Spinal cord (tissue), 10 donors: ENCODE measurements at places on chromosomes 2 and 18.
A peak's percentile ranks its signal among the peaks of the same experiment; 100 is the strongest.

- H3K27me3 ChIP-seq = no peaks in the 10 kb centered on the region
- H3K4me3 ChIP-seq = peak overlapping the region; percentile 68
- no peaks in the 10 kb centered on the region for H3K36me3 ChIP-seq
- H3K4me1 ChIP-seq = no peaks in the 10 kb centered on the region
- DNase-seq = no peak
Observed at GRCh38 chr18:25348386-25349130, 3.4 kb downstream of the ZNF521 start.

DNA sequence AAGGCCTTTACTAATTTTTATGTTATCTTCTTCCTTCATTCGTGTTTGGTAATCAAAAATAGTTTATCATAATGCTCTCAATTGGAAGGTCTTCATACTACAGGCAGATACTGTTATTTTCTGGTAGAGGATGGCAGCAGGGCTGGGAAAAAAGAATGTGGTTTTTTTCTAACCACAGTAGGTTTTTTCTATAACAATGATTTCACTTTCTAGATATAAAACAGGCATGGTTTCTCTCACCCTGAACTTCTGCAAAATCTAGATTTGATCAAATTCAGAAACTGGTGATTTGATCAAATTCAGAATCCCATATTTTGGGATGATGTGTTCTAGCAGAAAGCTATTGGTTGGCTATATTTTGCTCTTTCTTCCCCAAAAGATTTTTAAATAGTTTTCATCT is 27.6 kb downstream of the BCL11A start:
- H3K4me1 ChIP-seq = peaks cover 13% of the 10 kb centered on the region
- no peaks in the 10 kb centered on the region for H3K36me3 ChIP-seq
- H3K4me3 ChIP-seq = no peak overlapping the region
- H3K27ac ChIP-seq = no peak overlapping the region
- peaks cover 3% of the 10 kb centered on the region for H3K27me3 ChIP-seq

GRCh38 chr2:135600915-135601314 is 69.6 kb downstream of the R3HDM1 start:
- no peaks in the 10 kb centered on the region for H3K27me3 ChIP-seq
- no peak overlapping the region for H3K27ac ChIP-seq
- DNase-seq = peak; percentile 64

GRCh38 chr2:207252979-207253645 is 87.4 kb upstream of the KLF7 start:
- H3K4me3 ChIP-seq = no peak overlapping the region
- peak; percentile 60 for DNase-seq
- H3K36me3 ChIP-seq = no peaks in the 10 kb centered on the region
- no peaks in the 10 kb centered on the region for H3K27me3 ChIP-seq
- peaks cover 22% of the 10 kb centered on the region for H3K4me1 ChIP-seq

DNA sequence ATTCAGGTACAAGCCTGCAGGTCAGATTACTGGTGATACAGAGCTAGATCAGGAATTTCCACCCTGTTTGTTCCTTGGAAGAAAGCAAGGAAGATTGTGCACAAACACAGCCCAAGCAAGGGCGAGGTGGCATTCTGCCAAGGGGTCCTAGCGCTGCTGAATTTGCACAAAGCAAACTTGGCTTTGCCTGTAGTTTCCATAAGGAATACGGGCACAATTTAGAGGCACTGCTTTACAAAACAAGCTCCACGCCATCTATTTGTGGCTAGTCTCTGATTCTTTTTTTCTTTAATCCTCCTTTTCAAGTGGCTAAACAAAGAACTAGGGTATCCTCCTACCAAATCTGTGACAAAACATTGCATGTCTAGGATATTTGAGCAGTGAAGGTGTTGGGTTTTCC is 195.5 kb upstream of the ACVR2A start:
- no peaks in the 10 kb centered on the region for H3K27me3 ChIP-seq
- H3K27ac ChIP-seq = no peak overlapping the region
- peak; percentile 32 for DNase-seq
- no peak overlapping the region for H3K4me3 ChIP-seq
- no peaks in the 10 kb centered on the region for H3K36me3 ChIP-seq
- no peaks in the 10 kb centered on the region for H3K4me1 ChIP-seq

DNA sequence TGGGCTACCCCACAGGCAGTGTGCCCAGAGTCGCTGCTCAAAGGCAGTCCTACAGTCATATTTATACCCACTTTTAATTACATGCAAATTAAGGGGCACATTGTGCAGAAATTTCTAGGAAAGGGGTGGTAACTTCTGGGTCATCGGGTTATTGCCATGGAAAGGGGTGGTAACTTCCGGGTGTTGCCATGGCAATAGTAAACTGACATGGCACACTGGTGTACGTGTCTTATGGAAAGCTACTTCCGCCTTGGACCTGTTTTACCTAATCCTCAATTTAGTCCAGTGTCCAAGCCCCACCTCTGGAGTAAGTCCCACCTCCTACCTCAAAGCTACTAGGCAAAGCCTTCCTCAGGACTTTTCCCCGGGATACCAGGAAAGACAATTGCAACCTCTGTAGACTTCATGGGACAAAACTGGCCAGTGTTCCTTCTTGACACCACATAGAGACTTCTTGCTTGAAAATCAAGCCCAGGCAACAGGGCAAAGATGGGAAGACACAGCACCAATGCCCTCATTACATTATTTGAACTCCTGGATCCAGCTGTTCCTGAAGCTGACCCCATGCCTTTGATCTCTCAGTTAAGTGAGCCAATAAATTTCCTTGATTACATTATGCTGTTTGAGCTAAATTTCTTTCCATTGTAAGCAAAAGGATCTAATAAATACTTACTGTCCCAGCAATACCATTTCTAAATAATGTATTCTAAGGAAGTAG is 63.3 kb upstream of the AGAP1 start:
- H3K4me1 ChIP-seq = peaks cover 9% of the 10 kb centered on the region
- DNase-seq = no peak
- no peak overlapping the region for H3K4me3 ChIP-seq
- H3K36me3 ChIP-seq = no peaks in the 10 kb centered on the region
- H3K27me3 ChIP-seq = no peaks in the 10 kb centered on the region
- no peak overlapping the region for H3K27ac ChIP-seq

DNA sequence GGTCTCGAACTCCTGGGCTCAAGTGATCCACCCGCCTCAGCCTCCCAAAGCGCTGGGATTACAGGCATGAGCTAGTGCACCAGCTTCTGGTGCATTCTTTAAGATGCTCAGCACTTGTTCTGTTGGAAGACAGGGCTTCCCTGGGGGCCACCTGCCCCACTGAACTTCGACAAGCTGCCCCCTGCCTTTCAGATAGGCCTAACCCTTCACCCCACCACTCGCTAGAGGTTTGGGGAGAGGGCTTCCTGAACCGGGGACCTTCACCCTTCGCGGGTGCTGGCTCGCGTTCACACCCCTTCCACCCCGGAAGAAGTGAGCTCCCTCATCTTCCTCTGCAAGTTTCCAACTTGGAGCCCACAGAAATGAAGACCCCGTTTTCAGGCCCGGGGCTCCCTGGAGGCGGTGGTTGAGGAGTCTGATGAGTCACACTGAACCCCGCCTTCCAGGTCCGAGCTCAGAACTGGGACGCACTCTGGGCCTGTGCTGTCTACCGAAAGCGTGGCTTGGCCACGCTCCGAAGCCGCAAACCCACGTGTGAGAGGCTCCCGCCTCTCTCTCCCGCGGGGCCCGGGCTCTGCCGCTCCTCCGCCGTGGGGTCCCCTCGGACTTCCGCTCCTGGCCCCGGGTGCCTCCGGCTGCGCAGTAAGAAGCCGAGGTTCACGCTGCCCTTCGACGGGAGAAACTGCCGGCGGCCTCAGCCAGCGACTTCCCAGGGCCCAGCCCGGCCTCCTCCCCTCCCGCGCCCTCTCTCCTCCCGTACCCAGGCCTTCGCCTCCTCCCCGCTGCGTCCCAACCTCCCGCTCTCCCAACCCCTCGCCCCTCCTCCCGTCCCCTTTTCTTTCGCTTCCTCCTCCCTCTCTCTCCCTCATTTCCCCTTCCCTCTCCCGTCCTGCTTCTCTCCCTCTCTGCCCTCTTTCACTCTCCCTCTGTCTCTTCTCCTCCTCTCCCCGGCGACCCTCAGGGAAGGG is 47.5 kb upstream of the SP3 start:
- H3K27me3 ChIP-seq = peaks cover 2% of the 10 kb centered on the region
- no peak for DNase-seq
- H3K36me3 ChIP-seq = no peaks in the 10 kb centered on the region
- H3K27ac ChIP-seq = peak overlapping the region; percentile 89
- peaks cover 15% of the 10 kb centered on the region for H3K4me1 ChIP-seq
- H3K4me3 ChIP-seq = peak overlapping the region; percentile 43

DNA sequence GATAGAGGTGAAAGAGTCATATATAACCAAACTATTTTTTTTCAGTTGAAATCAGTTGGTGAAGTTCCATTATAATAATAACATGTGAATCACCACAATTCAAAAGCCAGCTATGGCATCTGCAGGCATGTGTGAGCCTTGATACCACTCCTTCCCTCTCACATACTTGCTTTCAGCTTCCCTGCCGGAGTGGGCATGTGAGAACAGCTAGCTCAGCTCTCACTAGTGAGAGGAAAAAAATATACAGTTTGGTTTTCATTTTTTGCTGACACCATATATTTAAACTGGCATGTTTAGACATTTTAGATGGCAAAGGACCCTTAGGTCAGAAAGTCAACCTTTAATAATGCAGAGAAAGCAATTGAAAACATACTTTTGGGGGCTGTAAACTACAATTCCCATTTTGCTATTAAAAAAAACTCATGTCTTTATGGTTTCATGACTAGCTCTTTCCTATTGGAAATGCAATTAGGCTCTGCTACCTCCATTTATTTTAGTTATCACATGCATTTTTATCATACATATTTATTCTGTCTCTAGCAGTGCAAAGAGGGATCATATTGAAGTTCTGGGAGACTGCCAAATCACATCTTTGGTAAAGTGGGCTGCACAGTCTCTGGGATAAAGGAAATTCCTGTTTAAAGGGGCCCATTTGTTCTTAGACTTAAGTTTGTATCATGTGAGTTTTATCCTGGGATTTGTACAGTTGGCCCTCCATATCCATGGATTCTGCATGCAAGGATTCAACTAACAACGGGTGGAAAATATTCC is 33.2 kb upstream of the SLC40A1 start:
- H3K4me3 ChIP-seq = no peak overlapping the region
- no peaks in the 10 kb centered on the region for H3K4me1 ChIP-seq
- H3K27ac ChIP-seq = no peak overlapping the region
- no peaks in the 10 kb centered on the region for H3K27me3 ChIP-seq
- H3K36me3 ChIP-seq = no peaks in the 10 kb centered on the region
- peak; percentile 11 for DNase-seq

- no peak overlapping the region for H3K4me3 ChIP-seq
- peaks cover 20% of the 10 kb centered on the region for H3K4me1 ChIP-seq
- H3K27ac ChIP-seq = peak overlapping the region; percentile 82
- no peaks in the 10 kb centered on the region for H3K36me3 ChIP-seq
- no peak for DNase-seq
- no peaks in the 10 kb centered on the region for H3K27me3 ChIP-seq
Observed at GRCh38 chr2:237324405-237324831, 89.5 kb downstream of the COL6A3 start.

DNA sequence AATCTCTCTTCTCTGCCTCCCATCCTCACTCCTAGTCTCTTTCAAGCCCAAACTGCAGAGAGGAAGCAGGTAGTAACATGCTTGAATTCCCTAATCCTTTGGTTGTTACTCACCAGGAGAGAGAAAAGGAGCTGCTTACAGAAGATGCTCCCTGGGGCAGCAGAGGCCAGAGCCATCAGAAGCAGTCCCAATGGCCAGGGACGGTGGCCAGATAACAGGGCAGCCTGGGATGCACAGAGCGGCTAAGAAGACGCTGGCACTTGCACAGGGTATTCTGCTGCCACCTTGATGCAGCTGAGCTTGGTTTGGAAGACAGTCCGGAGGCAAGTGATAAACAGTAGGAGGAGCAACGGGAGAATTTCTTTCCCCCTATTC is 250 bp downstream of the DSC1 start:
- no peaks in the 10 kb centered on the region for H3K4me1 ChIP-seq
- no peak overlapping the region for H3K27ac ChIP-seq
- no peak for DNase-seq
- no peaks in the 10 kb centered on the region for H3K36me3 ChIP-seq
- no peaks in the 10 kb centered on the region for H3K27me3 ChIP-seq

DNA sequence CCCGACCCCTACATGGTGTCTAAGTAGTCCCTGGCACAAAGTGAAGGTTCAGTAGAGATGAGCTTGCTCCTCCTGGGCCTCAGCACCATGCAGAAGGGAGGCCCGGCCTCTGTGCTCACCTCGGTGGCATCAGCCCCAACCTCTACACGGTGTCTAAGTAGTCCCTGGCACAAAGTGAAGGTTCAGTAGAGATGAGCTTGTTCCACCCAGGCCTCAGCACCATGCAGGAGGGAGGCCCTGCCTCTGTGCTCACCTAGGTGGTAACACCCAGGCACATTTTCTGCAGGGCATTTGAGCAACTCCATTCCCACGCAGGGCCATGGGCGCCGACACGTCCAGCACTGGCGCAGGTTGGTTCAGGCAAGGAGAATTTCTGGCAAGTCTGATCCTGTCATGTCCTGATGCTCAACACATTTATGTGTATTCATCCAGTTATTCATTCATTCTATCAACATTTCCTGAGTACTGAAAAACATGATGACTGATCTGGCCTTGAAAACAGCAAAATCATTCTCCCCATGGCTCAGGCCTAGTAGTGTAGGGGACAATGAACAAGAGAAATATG is 408.2 kb upstream of the MYT1L start:
- DNase-seq = no peak
- peaks cover 13% of the 10 kb centered on the region for H3K4me1 ChIP-seq
- no peak overlapping the region for H3K27ac ChIP-seq
- no peaks in the 10 kb centered on the region for H3K27me3 ChIP-seq
- H3K36me3 ChIP-seq = no peaks in the 10 kb centered on the region

DNA sequence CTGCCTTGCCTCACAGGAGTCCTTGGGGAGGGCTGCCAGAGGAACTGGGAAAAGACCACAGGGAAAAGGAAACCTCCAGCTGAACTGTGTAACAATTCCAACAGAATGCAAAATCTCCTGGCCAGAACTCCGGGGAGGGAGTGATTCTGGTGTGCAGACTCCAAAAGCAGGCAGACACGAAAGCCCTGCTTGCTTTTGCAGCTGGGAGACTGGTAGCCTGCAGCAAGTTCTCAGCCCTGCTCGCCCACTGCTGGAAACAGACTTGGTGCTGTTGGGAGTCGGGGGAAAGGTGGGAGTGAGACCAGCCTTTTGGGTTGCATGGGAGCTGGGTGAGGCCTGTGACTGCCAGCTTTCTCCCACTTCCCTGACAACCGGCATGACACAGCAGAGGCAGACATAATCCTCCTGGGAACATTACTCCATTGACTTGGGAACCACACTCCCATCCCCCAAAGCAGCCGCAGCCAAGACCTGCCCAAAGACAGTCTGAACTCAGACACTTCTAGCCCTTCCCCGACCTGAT is 26.0 kb upstream of the NMI start:
- H3K27me3 ChIP-seq = no peaks in the 10 kb centered on the region
- H3K36me3 ChIP-seq = no peaks in the 10 kb centered on the region
- H3K27ac ChIP-seq = no peak overlapping the region
- no peak overlapping the region for H3K4me3 ChIP-seq

DNA sequence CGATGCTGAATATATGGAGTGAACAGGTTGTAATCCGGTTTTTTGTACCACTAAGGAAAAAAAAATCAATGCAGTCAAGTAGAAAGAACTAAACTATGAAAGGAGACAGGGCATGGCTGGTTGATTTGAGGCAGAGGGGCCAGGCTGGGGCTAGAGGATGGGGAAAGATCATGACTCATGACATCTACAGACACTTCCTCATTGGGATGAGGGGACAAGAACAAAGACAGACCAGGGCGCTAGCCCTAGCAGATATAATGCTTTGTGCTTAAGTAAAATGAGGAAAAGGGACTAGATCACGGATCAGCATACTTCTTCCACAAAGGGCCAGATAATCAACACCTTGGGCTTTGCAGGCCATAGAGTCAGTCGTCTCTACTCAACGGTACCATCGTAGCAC is 55.8 kb downstream of the ST6GAL2 start:
- H3K27me3 ChIP-seq = no peaks in the 10 kb centered on the region
- no peaks in the 10 kb centered on the region for H3K4me1 ChIP-seq
- H3K4me3 ChIP-seq = no peak overlapping the region
- H3K36me3 ChIP-seq = peaks cover 3% of the 10 kb centered on the region
